ENCODE measurements at places on chromosomes 3 and 15.

DNA sequence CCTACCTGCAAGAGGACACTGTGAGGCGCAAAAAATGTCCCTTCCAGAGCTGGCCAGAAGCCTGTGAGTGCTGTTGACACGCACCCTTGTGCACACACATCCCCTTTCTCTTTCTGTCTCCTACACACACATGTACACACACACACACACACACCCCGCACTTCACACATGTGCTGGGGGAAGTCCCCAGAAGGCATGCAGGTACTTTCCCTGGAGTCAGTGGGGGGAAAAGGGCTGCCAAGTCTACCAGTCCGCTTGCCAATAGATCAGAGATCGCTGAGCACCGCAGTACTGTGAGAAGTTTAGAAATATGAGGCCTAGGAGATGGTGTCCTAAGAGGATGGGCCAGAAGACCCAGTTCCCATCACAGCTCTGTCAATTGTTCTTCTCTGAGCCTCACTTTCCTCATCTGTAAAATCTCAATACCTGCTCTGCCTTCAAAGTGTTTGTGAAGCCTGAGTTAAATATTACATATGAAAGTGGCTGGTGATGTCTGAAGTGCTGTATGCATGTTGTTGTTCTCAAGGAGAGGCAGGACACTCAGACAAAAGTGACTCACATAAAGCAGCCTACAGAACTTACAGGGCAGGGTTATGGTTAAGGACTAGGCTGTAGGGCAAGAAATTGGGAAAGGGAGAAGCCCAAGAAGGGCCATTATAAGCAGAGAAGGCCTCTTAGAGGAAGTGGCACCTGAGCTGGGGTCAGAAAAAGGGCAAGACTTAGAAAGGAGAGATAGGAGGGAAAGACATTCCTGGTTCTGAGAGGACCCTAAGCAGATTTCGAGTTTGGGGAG is 6.8 kb downstream of the IL17RE start:
- no peak for DNase-seq

DNA sequence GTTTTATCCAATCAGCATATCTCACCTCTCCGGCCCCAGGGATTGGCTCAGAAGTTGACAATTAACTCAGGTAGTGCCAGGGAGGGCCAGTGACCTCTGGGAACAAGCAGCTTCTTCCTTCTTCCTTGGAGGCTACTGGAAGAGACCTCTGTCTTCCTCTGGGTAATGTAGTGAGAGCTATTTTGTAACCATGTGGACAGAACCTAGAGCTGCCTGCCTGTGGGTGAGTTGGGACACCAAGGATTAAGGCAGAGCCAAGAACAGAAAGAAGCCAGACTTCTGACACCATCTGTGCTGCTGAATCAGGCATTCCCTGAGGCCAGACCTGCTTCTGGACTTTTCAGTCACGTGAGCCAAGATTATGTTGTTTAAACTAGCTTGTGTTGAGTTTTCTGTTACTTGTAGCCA is 5.9 kb upstream of the NDUFAF1 start:
- DNase-seq, result no peak

GRCh38 chr15:91855684-91856489 is 2.4 kb downstream of the SLCO3A1 start:
- no peak for DNase-seq

- DNase-seq, result peak; percentile 9
Measured at GRCh38 chr3:126146034-126146433, 34.4 kb downstream of the ALDH1L1 start.

- no peak for DNase-seq
Measured at GRCh38 chr15:99495430-99496301, 70.1 kb upstream of the MEF2A start.

GRCh38 chr3:127777921-127778656 is 44.2 kb downstream of the MGLL start:
- no peak for DNase-seq

DNA sequence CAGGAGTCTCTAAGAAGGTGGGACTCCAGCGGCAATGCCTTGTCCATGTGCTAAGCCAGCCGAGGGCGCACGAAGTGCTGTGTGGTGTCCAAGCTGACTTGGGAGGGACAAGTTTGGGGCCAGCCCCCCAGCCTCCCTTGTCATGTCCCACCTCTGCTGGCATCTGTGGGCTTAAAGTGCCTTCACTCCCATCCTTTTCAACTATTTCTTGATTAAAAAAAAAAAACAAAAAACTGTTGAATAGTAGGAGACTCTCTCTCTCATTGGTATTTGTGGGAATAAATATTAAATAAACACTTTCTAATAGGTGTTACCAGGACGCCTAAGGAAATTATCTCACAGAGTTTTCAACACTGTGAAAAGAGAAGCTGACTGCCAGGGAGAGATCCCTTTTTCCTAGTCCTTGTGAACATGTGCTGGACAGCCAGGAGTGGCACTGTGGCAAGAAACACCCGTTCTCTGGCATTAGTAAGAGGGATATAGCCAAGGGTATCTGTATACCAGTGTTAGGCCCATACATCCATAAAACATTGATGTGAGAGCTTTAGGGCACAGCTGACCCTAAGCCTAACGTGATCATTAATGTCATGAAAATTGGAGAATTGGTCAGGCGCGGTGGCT is 158.0 kb downstream of the IGF1R start:
- DNase-seq, result no peak

- DNase-seq, result no peak
Measured at GRCh38 chr15:80645494-80646065, 49.5 kb upstream of the ABHD17C start.

DNA sequence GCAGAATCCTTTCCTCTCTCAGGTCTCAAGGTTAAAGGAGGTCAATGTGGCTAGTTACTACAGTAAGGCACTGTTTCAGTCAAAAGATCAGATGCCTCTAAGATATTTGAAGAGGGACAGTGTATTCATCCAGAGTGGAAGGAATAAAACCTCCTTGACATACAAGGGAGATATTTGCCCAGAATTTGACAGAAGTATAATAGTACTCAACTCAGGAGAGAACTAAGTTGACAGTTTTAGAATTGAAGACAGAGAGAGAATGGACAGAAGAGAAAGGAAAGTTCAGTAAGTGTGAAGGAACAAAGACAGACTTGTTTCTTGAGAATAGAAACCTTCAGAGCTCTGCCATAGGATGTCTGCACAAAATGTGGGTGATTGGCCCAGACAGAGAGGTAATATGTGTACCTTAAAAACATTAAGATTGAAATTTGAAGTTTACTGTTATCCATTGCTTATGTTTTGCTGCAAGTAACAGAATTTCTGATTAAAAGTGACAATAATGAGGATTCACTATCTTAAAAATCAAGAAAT is 507.1 kb downstream of the IGSF11 start:
- DNase-seq, result no peak

DNA sequence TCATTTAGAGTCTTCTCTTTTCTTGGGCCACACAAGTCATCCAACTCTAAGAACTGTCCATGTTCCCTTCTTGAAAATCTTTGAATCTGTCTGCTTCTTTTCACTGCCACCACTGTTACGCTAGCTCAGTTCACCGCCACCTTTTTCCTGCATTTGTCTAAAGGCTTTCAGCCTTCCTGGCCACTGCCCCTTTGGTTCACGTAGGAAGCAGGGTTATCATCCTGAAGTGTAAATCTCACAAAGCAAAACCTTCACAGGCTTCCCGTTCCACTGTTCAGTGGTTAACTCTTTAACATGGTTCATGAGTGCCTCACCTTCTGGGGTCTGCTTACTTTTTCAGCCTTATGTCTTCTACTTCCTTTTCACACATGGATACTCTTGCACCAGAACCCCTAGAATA is 26.3 kb upstream of the CCDC39 start:
- no peak for DNase-seq

- no peak for DNase-seq
Measured at GRCh38 chr3:180252683-180253082, 215.9 kb upstream of the PEX5L start.

DNA sequence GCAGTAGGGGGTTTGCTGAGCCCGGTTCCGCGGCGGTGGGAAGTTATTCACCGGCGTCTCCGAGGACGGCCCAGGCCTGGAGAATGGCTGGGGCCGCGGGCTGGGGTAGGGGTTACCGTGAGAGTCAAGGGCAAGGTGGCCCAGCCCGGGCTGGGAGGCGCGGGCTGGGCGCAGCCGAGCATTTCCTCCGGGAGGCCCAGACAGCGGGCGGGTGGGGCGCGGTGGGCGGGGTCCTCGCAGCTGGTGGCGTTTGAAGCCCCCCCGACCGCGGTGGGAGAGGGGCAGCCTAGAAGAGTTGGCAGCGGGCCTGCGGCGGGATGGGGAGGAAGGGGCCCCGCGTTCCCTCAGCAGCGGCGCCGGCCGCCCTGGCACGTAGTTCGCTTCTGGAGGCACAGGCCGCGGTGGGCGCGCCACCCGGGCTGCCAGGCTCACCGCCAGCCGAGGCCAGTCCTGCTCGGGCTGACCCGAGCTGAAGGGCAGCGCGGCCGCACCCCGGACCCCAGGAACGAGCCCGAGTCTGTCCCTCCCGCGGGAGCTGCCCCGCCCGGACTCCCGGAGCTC is 960 bp upstream of the KLF13 start:
- DNase-seq, result peak; percentile 66

DNA sequence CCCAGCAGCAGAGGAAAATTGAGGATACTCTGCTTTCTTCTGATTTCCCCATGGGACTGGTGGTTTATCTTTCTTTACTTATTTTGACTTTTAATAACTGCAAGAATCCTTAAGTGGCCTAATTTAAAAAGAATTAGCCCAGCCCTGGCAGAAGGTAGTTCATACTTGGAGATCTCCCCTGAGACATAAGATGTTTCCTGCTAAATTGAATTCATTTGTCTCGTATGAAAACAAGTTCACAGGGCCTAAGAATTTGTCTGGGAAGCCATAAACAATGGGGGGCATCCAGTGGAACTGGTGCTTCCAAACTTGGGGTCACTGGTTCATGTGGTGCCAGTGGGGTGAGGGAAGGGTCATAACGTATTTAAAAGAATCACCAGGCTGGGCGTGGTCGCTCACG is 283.1 kb upstream of the RASGRP1 start:
- no peak for DNase-seq

GRCh38 chr3:184532940-184533732 is 28.4 kb upstream of the EPHB3 start:
- no peak for DNase-seq

- DNase-seq, result no peak
Measured at GRCh38 chr3:194023501-194024280, 112.3 kb upstream of the HES1 start.

- DNase-seq, result no peak
Measured at GRCh38 chr3:50495609-50496423, 7.6 kb downstream of the CACNA2D2 start.

- no peak for DNase-seq
Measured at GRCh38 chr3:13748276-13748879, 131.5 kb downstream of the WNT7A start.

DNA sequence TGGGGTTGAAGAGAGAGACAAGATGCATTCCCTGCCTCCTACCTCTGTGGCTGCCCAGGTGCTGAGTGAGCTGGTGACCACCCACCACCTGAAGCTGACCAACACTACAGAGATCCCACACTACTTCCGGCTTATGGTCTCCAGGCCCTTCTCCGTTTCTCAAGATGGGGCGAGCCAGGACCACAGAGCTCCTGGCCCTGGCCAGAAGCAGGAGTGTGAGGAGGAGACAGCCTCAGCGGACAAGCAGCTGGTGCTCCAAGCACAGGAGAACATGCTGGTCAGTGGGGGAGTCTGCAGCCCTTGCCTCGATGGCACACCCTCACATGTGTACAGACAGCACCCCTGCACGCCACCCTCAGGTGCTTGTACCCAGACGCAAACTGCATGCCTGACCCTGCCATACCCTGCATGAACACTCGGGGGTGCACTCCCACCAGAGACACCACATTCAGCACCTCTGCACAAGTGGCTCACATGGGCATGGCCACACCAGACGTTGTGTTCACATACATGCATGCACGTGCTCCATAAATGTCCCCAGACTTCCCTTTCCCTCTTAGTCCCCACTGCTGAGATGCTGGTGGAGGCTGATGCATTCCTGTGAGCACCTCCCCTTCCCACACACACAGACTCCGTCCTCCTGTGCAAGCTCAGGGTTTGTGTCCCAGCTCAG is 19.0 kb downstream of the ACAA1 start:
- DNase-seq, result peak; percentile 70

- no peak for DNase-seq
Measured at GRCh38 chr15:56933410-56933809, 15.0 kb downstream of the TCF12 start.

GRCh38 chr3:188513662-188514328 is 359.8 kb downstream of the LPP start:
- no peak for DNase-seq

- DNase-seq, result peak; percentile 84
Measured at GRCh38 chr15:50906954-50907600, 1.4 kb upstream of the AP4E1 start.

DNA sequence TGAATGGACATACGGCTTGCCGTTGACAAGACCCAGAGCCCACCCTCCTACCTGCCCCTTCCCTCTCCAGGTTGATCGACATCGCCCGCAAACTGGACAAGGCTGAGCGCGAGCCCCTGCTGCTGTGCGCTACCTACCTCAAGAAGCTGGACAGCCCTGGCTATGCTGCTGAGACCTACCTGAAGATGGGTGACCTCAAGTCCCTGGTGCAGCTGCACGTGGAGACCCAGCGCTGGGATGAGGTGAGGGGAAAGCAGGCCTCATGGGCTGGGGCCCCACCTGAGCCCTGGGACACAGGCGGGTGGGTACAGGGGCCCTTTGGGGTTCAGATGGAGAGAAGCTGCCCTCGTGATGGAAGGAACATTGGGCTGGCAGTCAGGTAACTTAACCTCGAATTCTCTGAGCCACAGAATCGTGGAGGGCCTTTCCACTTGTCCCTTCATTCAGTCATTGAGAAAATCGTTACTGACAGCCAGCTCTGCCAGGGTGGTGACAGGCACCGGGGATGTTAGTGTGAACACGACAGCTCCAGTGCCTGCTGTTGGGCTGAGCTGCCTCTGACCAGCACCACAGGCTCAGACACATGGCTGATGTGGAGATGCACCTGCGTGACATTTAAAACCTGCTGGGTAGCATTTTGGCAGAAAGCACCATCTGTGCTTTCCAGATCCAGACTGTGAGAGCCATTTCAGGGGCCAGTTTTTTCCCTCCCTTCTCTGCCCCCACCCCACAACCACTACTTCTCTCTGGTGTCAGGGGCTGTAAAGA is 25.6 kb upstream of the RHO start:
- DNase-seq, result no peak

DNA sequence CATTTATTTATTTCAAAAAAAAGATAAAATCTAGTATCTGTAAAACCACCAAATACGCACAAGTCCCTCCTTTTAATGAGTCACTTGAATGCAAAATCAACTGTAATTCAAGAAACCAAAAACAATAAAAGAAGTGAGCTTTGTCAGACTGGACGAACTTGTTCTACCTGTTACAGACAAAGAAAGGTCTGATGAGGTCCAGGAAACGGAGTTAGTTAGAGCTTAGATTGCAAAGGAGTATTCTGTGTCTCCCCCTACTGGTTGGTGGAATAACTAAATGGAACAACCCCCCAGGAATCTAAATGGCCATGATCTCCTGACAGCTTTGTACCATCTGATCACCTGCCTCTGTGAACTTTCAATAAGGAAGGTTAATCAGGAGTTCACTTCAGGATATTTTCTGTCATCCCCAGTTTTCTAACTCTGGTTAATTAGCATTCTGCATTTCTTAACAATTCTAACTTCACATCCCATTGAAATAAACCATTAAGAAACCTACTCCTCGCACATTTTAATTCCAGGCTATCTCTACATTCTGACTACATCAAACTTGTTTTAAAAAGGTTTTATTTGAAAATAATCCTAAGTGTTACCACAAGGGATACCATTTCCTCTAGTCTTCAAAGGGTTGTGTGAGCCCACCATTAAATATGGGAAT is 333.0 kb upstream of the SATB1 start:
- peak; percentile 22 for DNase-seq

- DNase-seq, result no peak
Measured at GRCh38 chr3:18556001-18556408, 130.9 kb upstream of the SATB1 start.

Data from CD4-positive, alpha-beta T cell treated with Interleukin-15 for 1 hour (primary cell).